ENCODE measurements at places on chromosomes 12 and 14.

DNA sequence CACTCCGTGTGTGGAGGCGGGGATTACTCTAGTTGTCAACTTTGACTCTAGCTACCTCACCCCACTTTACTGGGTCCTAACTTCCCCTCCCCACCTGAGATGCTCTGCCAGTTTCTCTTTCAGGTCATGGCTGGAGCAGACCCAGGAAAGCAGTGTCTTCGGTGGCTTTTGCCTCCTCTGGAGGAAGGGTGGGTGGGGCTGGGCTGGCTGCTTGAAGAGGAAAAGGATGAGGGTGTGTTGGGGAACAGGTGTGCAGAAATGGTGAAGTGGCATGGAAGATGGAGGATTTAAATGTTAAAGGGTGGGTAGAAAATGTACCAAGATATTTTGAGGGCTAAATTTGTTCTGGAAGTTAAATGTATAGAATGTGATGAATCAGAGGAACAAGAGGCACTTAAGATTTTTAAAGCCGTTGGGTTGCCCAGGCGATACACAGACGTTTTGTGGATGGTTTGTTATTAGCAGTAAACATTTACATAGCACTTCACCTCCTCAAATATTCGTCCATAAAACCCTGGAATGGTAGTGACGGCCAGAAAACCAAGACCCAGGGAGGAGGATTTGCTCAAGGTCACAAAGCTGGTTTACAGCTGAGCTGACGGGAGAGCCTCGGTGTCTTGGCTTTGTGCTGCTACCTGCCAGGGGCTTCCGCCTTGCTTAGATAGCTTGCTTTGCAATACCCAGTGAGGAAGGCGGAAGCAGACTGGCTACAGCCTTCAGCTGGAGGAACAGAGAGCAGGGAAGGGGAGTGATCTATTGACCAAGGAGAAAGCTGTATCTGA is 72.2 kb upstream of the PRMT8 start:
- DNase-seq, result no peak

DNA sequence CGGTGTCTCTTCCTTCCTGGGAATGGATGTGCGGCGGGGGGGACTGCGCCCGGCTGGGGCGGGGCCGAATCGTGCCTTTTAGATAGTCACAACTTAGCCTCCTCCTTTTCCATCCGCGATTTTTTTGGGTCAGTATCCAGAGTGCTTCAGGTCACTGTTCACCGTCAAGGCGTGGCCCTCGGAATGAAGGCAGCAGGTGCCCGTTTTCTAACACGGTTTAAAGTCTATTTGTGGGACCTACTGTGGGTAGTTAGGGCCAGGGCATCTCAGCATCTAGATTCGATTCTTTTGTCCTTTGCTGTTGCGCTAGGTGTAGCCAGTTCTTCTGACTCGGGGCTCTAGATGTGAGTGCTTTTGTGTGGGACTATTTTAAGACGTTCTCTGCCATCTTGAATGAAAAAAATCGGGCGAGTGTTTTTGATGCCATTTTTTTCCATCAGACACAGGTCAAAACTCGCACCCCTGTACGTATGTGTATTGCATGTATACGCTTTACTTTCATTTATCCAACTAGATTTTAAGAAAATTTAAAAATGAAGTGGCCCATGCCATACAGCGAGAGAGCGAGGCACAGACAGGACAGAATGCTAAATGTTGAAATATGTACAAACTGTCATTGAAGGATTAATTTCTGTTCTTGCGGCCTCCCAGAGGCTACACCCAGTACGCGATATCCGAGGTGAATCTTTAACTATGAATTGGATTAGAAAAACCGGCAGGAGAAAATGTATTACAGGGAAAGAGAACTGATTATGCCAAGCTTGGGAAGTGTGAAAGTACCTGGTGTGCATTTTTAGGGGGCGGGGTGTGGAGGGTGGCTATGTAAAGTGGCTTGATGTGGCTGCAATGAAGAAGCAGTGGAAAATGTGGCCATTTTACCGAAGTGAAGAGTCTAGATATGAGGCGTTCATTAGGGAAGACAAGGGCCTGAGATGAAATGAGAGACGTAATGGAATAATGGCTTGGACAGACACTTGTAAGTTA is 835 bp downstream of the VEZT start:
- DNase-seq, result peak; percentile 30

- no peak for DNase-seq
These were observed 57.3 kb downstream of the PLEKHG3 start for GRCh38 chr14:64761441-64762043.

DNA sequence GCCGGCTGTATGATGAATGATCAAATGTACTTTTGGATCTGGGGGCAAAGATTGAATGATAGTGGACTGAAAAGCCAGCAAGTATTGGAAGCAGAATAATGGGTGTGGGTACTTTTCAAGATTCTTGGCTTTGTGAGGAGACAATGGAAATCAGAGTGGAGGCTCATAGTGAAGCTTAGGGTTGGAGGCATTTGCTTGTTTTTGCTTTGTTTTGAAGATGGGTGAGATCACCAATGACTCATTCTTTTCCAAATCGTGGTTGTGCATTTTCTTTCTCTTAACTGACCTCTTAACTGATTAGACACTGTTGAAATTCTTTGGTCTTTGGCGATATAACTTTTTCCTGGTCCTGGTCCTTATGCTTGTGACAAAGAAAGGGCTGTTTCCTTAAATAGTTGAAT is 54.4 kb downstream of the PELI2 start:
- DNase-seq, result no peak

GRCh38 chr12:26499979-26500640 is 304.7 kb downstream of the SSPN start:
- no peak for DNase-seq

GRCh38 chr12:126353604-126354003 is 1288.4 kb downstream of the AACS start:
- no peak for DNase-seq

GRCh38 chr12:52821826-52822660 is 8.1 kb upstream of the KRT4 start:
- no peak for DNase-seq

GRCh38 chr14:102901633-102902032 is 20.8 kb upstream of the AMN start:
- no peak for DNase-seq

GRCh38 chr12:26801486-26801885 is 31.5 kb downstream of the ITPR2 start:
- no peak for DNase-seq

GRCh38 chr14:92951912-92952471 is 29.0 kb downstream of the CHGA start:
- DNase-seq, result peak; percentile 78

DNA sequence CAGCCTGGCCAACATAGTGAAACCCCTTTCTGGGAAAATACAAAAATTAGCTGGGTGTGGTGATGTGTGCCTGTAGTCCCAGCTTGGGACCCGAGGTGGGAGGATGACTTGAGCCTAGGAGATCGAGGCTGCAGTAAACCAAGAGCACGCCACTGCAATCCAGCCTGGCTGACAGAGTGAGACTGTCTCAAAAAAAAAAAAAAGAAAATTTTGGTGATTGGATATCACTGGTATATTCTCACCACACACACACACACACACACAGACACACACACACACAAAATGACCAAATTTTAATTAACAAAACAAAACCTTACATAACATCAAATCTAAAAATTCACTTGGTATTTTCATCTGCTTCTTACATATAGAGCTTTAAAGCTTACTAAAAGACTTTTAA is 3.4 kb upstream of the FAM177A1 start:
- no peak for DNase-seq

Data from omental fat pad (tissue), 4 donors.